NCI-H510A treated with DMSO at 0.1 percent for 48 hours (cell line): ENCODE measurements at places on chromosomes 7 and 10.

GRCh38 chr7:4078580-4078979 is 603.5 kb upstream of the FOXK1 start:
- no peak for DNase-seq

- DNase-seq, result no peak
Observed at GRCh38 chr10:44006771-44007170, 358.1 kb upstream of the ZNF32 start.

DNA sequence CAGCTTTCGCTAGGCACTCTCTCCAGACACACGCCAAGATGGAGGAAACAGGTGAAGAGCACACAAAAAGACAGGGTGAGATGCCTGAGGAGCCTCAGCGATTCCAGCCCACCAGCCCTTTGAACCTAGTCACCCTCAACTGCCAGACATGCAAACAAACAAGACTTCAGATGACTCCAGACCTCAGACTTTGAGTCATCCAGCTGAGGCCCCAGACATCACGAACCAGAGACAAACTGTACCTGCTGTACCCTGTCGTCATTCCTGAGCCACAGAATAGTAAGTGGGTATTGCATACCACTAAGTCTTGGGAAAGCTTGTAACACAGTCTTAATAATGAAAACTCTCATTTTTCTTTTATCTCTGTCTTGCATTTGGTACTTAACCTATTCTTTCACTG is 126.6 kb upstream of the LSM8 start:
- DNase-seq, result no peak

GRCh38 chr7:151592868-151593486 is 73.3 kb upstream of the RHEB start:
- DNase-seq, result no peak

GRCh38 chr7:171912-172515 is 20.4 kb upstream of the FAM20C start:
- DNase-seq, result no peak

DNA sequence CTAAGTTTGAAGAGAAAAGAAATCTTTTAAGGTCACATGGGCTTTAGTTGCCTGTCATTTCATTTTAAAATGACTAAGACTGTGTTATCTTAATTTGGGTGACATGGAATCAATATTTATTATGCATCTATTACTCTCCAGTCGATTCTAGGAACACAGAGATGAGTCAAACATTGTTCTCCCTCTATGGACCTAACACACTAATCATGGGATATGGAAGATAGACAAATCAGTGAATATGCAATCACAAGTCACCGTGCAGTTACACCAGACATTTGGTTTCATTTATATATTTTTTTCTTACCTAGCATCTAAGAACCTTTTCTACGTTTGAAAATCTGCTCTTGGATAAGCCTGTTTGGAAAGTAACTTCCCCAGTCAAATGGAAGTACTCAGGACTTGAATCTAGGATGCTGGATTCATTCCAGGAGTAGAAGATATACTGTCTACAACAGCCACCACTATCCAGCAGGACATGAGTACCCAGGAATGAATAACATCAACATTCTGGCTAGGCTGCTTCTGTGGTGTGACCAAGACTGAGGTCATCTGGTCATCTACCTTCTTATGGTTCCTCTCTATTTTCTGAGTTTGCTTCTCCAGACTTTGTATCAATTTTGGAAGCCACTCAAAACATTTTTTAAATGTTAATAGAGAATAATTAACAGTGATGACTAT is 902.9 kb upstream of the LRRN3 start:
- DNase-seq, result no peak

GRCh38 chr7:29565982-29566746 is 2.5 kb downstream of the PRR15 start:
- no peak for DNase-seq

GRCh38 chr10:112246-112645 is 23.0 kb upstream of the ZMYND11 start:
- no peak for DNase-seq

DNA sequence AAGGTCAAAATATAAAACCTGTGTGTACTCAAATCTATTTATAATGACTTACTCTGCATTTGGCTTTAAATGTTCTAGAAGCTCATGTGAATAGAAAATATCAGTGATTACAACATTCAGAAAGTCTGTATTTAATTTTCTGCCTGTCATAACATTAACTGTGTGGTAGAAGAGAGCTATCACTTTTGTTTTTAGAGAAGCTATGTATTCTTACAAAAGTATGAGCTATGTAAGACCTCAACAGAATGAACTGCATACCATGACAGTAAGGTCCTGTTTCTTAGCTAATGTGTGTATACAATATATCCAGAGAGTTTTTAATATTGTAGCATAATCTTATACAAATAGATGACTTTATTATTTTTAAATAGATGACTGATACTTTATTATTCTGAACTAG is 61.5 kb downstream of the PTN start:
- DNase-seq, result no peak

DNA sequence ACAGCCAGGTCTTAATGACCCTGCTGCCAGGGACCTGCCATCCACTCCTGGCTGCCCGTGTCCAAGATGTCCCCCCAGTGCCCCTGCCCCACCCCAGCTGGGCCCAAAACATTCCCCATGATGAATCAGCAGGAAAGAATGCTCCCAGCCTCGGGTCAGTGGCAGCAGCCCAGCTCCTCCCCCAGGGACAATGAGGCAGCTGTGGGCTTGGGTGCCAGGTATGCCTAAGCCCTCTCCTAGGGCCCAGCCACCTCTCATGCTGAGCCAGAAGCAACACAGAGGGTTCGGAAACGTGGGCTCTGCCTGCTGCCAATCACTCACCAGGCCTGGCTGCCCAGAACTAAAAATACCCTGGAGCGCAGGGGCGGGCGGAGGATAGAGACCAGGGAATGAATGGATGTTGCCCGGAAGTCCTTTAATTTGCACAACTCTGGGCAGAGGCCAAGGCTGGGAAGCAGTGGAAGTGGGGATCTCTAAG is 1.5 kb upstream of the LOXL4 start:
- peak; percentile 50 for DNase-seq

DNA sequence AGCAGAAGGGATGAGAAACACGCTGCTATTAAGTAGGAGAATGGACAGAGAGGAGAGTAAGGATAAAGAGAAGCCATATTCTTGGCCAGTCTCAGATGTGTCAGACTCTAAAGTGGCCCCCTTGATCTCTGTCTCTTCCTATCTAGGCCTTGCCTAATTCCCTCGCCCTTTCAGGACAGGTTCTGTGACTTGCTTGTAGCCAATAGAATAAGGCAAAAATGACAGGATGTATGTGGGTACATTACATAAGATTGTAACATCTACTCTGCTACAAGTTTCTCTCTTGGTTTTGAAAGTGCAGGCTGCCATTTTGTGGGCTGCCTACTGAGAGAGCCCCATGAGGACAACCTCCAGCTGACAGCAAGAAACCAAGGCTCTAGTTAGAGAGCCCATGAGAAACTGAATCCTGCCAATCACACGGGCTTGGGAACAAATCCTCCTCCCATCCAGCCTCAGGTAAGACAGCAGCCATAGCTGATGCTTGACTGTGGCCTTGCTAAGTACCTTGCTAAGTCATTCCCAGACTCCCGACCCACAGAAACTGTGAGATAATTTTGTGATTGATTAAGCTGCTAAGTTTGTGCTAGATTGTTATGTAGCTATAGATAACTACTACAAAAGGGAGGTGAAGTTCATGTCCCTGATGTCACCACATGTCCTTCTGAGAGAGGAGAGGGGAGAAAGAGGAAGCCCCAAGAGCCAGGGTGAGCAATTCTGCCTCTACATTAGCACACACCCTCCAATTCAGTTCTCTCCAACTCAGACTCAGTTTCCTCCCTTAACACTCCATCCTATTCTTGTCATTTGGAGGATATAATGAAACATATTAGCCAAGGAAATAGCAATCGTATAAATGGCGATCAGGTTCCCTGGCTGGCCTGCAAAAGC is 185.5 kb downstream of the SGMS1 start:
- no peak for DNase-seq

DNA sequence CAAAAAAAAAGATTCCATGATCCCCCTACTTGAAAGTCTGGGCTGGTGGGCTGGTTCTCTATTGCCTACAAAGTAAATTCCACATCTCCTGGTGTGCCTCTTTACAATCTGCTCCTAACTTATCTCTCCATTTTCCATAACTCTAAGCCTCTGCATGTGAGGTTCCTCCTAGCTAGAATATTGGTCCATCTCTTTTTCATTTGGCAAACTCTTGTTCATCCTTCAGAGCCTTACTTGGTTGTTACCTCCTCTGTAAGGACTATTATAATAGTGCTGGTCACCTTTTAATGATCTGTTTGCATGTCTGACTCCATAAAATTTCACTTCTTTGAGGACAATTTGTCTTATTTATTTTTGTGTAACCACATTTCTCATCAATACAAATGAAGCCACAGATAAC is 1.6 kb upstream of the NRCAM start:
- no peak for DNase-seq

DNA sequence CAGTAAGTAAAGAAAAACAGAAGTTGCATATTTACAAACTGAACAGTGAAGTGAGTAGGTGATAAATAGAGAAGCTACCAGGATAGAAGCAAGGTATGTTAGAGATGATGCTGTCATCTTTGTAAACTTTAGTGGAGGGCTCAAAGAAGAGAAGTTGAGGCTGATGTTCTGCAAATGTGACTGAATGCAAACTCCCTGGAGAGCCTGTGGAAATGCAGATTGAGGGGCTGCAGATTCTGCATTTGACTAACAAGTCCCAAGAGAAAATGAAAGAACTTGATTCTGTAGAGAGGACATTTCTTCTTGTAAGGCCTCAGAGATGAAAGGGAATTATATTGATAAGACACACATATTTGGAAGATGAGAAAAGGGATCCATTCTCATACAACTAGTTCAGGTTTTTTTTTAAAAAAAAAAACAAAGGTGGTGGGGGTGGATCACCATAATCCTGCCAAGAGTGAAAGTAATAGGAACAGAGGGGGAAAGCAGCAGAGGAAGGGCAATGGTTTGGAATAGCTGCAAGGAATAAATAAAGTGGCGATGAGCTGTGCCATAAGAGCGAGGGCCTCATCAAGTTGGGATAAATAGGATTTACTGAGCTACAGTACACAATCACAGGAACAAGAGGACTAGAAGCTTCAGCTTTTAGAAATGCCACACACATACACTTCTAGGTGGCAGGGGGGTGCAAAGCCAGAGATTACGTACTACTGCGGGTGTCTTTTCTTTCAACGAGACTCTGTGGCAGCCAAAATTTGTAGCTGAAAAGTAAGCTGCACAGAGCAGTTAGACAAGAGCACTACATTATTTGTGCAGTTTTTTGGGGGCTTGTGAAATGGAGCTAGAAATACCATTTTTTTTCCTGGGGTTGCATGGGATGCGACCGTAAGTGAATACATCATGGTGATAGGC is 778.5 kb downstream of the NRG3 start:
- no peak for DNase-seq
